Epithelial cell of umbilical artery (primary cell): ENCODE measurements at places on chromosomes 12 and 14. TPM values are rescaled to one million over a fixed set of nuclear protein-coding genes. Genes with fewer than 3 reads are reported as not detected.

CELA1 gene
- not detected in 2 replicates for total RNA-seq

RDH16 gene
- total RNA-seq, result not detected in 2 replicates

RASSF8 gene
- total RNA-seq, result 53.3 and 85.7 TPM in 2 replicates

CLEC6A gene
- total RNA-seq, result not detected in 2 replicates

SMCO3 gene
- total RNA-seq, result 0.32 and 0.46 TPM in 2 replicates

DDN gene
- total RNA-seq, result 0.15 and 0.32 TPM in 2 replicates

TNS2 gene
- 21.1 and 30.9 TPM in 2 replicates for total RNA-seq

STAC3 gene
- 0.30 and 0.32 TPM in 2 replicates for total RNA-seq

FAM90A1 gene
- 0.15 TPM in 1 of 2 replicates, not detected in the other for total RNA-seq

GPR162 gene
- total RNA-seq, result 9.4 and 9.7 TPM in 2 replicates

ACOT6 gene
- 0.30 TPM in 1 of 2 replicates, not detected in the other for total RNA-seq

ZCRB1 gene
- 23.1 and 27.7 TPM in 2 replicates for total RNA-seq

IFNG-AS1 gene
- not detected in 2 replicates for total RNA-seq

PPP1R12A gene
- 83.3 and 103 TPM in 2 replicates for total RNA-seq

TAS2R9 gene
- total RNA-seq, result 0.32 TPM in 1 of 2 replicates, not detected in the other
